Lower lobe of right lung (tissue), 2 donors: ENCODE measurements at places on chromosomes 7 and 10.

- DNase-seq, result no peak
Observed at GRCh38 chr10:132044803-132045202, 20.9 kb upstream of the JAKMIP3 start.

DNA sequence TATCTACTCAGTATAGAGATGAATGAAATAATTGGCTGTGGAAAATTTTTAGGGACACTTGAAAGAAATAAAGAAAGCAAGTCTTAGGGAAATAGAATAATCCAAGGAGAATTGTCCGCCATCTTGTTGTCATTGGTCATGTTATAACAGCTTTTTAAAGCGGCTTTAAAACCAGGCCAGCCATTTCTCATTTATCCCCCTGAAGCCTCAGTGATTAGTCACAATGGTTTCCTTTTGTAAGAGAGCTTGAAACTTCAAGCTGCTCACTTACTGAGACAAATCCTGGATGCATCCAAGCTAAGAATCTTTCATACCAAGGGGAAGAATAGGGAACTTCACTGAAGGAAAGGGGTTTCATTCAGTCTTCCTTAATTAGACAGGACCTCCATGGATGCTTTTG, 67.9 kb downstream of the SGCE start:
- no peak for DNase-seq

DNA sequence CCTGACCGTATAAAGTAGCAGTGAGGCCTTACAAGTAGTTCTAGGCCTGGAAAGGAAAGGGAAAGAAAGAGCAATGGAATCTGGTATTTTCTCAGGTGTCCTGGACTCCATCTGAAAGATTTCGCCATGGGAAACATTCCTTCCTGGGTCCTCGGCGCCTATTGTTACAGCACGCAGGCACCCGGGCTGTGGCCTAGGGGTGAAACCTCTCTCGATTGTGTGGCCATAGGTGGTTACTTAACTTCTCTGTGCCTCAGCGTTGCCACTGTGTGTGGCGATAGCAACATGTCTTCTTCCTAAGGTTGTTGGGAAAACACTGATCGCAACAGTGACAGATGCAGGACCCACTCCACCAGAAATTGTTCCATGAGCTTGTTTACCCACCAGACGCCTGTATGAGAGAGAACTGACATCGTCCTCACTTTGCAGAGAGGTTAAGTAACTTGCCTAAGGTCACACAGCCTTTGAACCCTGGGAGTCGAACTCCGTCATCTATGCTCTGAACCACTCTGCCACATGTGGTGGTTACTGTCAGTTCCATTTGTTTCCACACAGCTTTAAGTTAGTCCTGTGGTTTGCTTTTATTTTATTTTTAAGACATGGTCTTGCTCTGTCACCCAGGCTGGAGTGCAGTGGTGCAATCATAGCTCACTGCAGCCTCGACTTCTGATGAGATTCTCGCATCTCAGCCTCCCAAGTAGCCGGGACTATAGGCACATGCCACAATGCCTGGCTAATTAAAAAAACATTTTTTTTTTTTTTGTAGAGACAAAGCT, 73.4 kb downstream of the LHPP start:
- no peak for DNase-seq

- DNase-seq, result no peak
Observed at GRCh38 chr7:131607291-131608115, 51.1 kb upstream of the PODXL start.

DNA sequence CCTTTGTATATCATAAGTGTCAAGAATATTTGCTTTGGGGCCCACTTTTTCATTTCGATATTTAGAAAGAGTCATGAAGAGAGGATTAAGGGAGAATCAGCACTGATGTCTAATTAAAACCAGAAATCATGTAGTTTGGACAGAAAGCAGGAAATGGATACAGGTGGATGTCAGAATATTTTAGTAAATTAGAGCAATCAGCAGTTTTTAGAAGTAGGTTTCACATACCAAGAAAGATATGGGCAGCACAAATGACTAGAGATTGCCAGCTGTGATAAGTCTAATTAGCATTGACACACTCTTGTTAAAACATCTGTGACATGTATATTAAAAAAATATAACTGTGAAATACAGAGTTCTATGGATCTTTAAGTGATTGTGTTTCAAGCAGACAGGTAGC, 180.8 kb upstream of the POM121L12 start:
- DNase-seq, result no peak

DNA sequence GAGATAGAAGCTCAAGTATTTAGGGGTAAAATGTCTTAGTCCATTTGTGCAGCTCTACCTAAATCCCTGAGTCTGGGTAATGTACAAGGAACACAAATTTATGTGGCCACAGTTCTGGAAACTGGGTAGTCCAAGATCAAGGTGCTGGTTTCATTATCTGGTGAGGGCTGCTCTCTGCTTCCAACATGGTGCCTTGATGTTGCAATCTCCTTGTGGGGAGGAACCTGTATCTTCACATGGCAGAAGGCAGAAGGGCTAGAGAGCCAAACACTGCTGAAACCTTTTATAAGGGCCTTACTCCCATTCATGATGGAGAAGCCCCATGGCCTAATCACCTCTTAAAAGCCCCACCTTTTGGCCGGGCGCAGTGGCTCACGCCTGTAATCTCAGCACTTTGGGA, 8.7 kb upstream of the BAZ1B start:
- peak; percentile 12 for DNase-seq

DNA sequence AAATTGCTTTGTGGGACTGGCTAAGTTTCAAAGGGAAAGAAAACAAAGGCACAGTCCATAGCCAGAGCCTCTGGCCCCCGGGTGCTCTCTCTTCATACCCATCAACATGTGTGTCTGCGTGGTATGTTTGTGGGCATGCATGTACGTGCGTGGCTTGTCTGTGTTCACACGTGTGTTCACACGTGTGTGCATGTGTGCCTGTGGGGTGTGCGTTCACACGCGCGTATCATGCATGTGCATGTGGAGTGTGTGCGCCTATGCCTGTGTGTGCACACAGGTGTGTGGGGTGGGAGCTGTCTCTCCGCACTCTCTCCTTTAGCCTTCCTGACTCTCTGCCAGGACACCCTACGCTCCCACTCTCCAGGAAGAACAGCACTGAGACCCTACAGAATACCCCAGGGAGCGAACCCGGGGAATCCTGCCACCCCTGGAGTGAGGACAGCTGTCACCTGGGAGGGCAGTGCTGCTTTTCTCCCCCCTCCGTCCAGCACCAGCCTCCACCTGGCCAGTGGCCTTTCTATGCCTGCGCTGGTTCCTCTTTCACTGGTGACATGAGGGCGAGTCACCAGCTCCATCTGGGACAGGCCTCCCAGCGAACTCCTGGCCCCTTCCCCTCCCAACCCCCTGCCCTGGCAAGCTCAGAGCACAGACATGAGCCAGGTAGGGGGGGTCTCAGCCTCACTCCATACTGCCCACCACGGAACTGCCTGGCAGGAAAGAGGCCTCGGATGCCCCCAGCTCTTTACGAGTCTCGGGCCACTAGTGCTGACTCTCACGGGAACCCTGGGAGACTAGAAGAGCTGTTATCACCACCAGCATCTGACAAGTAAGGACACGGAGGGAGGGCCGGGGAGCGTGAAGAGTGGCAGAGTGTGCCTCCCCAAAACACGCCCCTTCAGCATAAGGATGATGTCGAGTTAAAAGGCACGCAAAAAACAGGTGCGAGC, 16.5 kb downstream of the WDR86 start:
- peak; percentile 24 for DNase-seq

- DNase-seq, result no peak
Observed at GRCh38 chr10:127013691-127014473, 108.7 kb downstream of the DOCK1 start.

DNA sequence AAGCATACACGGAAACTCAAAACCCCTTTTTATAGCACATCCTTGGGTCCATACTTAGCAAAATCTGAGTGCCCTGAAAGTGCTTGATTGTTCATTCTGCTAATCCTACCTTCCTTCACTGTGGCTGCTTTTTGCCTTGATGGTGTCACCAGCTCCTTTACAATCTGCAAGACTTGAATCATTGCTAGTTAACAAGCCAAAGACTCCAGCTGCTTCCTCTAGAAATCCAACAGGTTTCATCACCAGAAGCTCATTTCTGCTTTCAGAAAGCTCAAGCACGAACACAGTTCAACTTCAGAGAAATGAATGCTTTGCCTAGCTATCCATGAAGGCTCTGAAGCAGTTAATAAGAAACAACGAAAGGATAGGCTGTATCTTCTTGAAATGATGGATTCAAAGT, 38.0 kb downstream of the USP6NL start:
- DNase-seq, result no peak

DNA sequence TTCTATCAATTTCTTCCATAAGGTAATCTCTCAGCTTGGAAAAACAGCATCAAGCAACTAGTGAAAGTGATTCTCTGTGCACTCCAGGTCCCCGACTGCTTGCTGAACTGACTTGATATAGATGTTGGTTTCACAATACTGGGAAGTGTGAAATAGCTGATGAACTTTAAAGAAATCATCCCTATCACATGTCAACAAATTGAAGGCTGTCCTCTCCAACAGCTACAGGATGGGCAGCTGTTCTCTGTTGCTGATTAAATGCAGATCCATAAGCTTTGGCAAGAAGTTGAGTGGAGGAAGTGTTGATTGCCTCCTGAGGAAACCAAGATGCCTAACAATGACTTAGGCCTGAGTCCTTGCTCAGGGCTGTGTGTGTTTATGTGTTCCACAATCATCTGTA, 130.4 kb upstream of the GDF10 start:
- no peak for DNase-seq

- no peak for DNase-seq
Observed at GRCh38 chr10:78148961-78149612, 115.4 kb downstream of the RPS24 start.

GRCh38 chr10:62043421-62044021, 142.0 kb downstream of the ARID5B start:
- DNase-seq, result no peak

DNA sequence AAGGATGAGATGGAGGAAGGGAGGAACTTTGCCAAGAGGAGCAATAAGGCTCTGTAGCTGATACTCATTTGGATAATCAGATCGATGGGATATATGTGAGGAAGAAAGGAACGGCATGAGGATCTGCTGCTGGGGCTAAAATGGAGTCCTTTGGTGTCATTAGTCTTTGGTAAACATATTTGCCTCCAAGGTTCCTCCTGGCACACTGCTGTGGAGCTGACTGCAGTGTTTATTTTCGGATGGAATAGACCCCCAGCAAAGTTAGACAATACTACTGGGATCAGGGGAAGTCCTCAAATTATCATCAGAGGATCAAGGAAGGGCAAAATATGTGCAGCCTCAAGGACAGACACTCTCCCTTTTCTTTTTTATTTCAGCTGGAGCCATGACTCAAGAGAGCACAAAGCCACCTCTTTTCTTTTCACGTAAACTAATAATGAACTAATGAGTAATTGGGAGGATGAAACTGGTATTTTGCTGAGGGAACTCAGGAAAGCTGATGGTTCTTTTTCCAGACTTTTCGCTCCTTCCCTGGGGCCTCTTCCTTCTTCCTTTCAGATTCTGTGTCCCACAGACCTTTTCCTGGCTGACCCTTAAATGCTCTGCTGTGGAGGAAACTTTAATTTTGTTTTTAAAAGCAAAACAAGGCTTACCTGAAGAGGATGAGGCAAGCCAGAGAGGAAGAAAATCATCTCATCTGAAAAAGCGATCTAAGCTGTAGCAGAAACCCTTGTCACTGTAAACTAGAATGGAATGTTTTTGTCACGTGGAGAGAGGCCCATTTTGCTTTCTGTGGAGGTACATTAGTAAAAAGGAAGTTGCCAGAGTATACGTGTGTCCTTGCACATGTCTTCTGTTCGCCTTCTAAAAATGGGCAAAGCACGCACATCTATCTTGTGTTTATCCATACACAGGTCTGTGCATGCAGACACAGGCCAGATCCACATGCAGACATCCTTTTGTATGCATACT, 33.3 kb downstream of the LRMDA start:
- no peak for DNase-seq

GRCh38 chr10:64430690-64431323, 909.6 kb downstream of the REEP3 start:
- no peak for DNase-seq

DNA sequence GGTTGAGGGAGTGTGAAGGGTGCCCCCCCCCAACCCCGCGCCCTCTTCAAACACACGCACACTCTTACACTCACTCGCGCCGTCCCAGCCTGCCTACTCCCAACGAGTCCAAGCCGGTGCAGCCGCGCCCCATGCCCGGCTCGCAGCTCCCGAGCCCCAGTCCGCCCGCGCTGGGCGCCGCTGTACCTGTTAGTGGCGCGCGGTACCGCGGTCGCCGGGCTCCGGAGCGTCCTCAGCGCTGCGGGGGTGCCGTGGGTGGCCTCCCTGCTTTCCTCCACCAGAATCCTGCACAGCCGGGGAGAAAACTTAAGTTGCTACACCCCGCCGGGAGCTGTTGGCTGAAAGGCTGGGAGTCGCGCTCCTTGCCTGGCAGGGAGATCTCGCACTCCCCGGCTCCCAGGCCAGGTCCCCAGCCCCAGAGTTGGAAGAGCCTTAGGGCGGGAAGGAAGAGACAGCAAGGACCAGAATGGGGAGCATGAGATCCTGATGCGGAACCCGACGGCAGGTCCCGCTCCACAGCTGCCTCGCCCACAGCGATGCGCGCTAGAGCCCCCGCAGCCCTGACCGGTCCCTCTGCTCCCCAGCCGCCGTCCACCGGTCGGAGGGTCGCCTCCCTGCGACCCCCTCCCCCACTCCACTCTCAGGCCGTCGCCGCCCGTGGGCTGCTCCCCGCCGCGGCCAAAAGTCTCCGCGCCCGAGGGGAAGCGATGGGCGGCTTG, 863 bp downstream of the ST8SIA6 start:
- DNase-seq, result peak; percentile 64

DNA sequence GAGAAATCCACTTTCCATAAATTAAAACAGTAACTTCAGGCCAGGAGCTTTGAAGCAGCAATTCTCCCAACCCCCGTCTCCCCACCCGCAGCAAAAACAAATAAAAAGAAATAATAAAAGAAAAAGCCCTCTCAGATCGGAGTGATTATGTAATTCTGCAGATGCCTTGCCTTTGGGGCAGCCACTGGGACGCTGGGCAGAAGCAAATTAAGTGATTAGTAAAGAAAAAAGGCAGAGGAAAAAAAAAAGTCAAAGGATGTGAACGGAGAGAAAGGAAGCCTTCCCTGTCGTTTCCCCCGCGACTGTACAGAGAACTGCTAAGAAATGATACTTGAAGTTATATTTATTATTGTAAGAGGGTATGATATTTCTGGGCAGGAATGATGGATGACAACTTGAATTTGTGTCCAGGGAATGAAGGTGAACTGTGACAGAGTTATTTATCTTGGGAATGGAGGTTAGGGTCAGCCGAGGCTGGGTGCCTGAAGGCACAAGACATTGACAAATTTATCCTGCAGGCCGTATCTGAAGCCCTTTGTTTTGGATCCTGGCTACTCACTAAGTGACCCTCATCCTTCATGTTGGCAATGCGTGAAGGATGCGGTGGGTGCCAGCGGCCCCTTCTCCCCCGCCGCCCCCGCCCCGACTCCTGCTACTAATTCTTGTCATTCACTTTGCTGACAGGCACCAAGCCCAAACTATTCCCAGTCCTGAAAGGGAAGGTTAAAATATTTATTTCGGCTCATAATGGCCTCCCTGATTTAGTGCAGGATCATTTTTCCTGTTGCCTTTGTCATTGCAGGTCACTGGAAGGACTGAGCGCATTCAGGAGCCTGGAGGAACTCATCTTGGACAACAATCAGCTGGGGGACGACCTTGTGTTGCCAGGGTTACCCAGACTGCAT, 604.0 kb downstream of the LRMDA start:
- DNase-seq, result no peak

- no peak for DNase-seq
Observed at GRCh38 chr7:142319970-142320369, 62.1 kb upstream of the PRSS58 start.

- DNase-seq, result no peak
Observed at GRCh38 chr7:67343572-67343971, 346.9 kb downstream of the TYW1 start.
